ENCODE measurements at places on chromosomes 12 and 14.
A peak's percentile ranks its signal among the peaks of the same experiment; 100 is the strongest.

DNA sequence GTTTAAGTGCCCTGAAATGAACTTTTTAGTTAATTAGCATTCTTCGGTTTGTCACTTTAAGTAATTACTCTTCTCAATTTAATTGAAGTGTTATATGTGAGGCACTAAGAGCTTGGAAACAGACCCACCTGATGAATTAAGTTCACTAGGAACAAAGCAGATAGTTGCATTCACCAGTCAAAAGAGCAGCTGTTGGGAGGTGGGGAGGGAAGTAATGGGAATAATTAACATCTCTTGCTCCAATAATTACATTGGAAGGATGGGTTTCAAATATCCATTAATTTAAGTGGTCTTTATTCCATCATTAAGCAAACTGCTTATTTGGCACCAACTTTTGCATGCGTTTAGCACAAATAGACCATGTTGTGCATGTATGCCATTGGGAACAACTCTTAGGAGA lies 667.2 kb downstream of the GALC start:
- no peak for DNase-seq

DNA sequence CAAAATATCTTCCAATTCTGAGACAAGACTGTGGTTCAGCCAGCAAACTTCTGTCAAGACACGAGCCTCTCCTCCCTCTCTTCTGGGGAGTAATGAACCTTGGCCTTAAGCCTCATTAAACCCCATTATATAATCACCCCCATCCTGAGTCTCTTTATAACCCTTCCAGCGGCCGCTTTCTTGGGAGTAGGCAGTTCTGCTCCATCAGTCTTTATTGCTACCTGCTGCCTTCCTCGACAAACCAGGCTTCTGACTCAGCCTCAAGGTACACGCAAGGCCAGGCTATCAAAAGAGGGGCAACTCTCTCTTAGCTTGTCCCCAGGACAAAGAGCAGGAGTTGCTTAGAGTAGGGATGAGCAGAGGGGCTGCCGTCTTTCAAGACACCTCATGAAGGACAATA lies 300.8 kb upstream of the NOS1 start:
- DNase-seq, result no peak

DNA sequence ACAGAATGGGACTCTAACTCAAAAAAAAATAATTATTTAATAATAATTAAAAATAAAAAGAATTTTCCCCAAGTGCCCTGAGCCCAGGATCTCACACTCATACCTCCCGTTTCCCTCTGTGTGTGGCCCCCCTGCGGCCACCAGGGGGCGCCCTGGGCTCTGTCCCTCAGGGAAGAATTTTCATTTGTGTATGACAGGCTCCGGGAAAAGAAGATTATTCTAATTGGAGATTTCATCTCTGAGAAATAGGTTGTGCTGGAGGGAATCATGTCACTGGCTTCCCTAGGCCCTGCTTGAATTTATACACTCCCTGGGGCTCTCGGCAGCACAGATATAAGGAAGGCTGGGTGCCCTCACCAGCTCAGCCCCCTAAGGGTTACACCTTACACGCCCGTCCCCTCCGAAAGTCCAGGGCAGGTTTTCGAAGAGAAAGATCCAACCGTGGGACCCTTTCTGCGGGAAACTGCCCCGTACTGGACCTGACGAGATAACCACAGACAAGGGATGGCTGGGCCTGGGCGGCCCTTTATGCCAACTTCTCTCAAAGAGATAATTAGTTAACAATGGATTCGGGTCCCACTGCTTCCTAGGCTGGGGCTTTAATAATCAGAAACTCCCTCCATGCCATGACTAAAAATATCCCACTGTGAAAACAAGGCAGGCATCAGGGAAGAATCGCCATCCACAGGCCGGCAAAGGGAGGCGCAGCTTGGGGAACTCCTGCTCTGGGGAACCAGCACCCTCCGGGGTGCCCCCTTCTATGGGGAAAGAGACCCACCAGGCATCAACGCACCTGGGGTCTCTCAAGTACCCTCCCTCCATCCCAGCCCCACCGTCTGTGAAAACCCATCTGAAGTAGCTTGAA lies 80.7 kb downstream of the KDM2B start:
- DNase-seq, result peak; percentile 90

- DNase-seq, result no peak
Observed at GRCh38 chr14:95876761-95877538, at the start of gene TUNAR. Gene TUNAR, plus strand, starts transcription at chr14:95876832.

- DNase-seq, result no peak
Observed at GRCh38 chr14:32593290-32593942, 264.3 kb downstream of the AKAP6 start.
